ENCODE measurements at places on chromosomes 2 and 18.

DNA sequence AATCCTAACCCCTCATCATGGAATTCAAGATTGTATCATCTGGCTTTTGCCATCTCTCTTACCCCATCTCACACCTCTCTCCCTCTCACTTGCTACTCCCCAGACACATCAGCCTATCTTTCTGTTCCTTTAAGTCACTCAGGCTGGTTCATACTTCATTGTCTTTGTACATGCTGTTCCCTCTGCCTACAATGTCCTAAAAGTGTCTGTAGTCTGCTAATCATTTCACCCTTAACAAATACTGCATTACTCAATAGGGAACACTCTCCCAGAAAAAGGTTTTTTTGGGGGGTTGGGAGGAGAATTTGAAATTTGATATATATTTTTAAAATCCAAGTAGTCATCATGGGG, 146.2 kb upstream of the KLF7 start:
- no peak for DNase-seq

DNA sequence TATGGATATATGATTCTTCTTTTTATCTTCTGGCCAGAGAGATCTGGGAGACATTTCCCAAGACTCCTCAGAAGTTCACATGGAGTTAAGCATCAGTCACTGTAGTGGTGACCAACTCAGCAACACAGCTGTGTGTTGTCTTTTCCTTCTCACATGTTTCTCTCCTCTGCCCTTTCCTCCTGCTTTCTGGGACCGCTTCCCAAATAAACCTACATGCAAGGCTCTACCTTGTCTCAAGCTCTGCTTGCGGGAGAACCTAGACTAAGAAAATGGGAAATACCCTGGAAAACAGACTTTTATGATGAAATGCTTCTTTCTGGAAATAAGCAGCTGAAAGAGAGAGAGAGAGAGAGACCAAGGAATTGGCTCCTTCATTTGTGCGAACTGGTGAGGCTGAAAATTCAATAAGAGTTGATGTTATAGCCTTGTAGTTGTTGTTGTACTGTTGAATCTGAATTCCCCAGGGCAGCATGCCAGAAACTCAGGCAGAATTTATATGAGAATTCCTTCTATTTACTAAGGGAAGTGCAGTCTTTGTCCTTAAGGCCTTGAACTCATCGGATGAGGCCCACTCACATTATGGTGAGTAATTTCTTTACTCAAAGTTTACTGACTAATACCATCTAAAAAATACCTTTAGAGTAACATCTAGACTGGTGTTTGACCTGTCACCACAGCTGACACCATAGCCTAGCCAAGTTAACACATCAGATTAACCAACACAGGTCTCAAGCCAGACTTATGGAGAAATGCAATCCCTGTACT, 22.7 kb upstream of the DSC1 start:
- no peak for DNase-seq

GRCh38 chr2:45942237-45942738, 290.8 kb downstream of the PRKCE start:
- DNase-seq = no peak

- DNase-seq = no peak
Measured at GRCh38 chr2:36330473-36331395, 24.8 kb upstream of the CRIM1 start.

- no peak for DNase-seq
Measured at GRCh38 chr2:62452701-62453454, 53.1 kb downstream of the TMEM17 start.

DNA sequence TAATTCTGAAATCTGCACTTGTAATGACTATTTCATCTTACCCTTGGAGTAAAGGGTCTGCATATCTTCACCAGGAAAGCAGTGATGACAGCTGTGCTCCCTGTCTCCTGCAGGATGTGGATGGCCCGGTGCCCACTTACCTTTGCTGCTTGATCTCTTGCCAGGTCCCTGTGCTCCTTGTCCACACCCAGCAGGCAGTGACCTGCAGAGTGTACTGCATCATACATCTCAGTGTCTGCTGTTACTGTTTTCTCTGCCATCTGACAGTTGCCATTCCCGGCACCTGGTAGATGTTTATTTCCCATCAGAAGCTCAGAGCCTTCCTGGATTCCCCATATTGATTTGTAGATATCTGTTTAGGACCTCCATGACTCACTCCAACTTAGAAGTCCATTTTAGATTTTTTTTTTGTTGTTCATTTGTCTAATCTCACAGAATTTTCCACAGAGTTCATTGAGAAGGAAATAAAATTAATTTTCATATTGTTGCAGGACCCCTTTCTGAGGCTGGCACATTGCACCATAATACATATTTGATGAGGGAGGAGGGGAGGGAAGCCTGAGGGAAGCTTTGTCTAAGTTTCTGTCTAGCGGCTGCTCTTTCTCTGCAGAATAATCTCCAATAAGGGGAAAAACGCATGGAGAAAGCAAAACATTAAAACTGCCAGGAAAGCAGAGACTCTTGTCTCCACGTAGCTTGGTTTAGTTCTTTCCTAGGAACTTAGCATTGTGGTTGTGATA, 697.5 kb upstream of the RAB6C start:
- DNase-seq = no peak

- DNase-seq = no peak
Measured at GRCh38 chr2:9222239-9222892, 15.8 kb downstream of the ASAP2 start.

GRCh38 chr18:30485078-30485477, 557.5 kb downstream of the DSC3 start:
- DNase-seq = no peak

DNA sequence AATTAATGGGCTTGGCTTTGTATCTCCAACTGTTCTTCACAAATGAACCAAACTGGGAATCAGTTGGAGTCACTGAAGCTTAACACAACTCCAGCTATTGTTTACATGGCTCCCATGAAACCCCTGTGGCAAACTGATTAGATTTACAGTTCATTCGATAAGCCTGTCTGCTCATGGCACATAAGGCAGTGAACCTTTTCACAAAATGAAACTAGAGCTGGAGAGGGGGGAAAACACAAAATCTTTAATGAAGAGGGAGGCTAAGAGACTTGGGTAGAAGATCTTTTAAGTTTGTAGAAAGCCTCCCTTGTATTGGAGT, 11.6 kb upstream of the ITGA6 start:
- no peak for DNase-seq

DNA sequence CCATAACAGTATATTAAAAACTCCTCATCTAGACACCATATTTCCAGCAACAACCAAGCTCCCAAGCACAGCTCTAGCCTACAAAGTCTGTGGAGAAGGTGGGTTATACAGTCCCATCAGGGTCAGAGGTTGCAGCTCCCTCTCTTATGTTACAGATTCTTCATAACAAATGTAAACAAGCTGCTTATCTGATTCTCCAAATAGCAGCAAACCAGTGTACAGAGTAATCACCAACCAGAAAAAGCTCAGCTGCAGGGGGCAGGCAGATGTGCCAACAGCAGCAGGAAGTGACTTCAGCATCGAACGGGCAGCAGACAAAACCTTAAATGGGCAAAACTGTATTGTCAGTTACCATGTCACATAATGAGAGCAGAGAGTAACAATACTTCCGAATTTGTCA, 52.9 kb upstream of the NABP1 start:
- DNase-seq = no peak

GRCh38 chr2:62415019-62415431, 91.0 kb downstream of the TMEM17 start:
- DNase-seq = no peak

GRCh38 chr2:17951563-17951962, 73.1 kb downstream of the KCNS3 start:
- no peak for DNase-seq

DNA sequence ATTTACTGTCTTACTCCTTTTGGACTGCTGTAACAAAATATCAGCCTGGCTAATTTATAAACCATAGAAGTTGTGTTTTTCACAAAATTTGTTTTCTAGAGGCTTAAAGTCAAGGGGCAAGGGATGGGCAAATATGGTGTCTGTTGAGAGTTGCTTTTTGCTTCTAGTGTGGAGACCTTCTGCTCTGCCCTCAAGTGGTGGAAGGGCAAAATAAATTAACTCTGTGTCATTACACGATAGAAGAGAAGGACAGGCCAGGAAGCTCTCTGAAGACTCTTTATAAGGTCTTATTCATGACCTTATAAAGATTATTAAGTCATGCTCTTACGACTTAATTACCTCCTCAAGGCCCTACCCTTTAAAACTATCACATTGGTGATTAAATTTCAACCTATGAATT, 181.2 kb upstream of the LRATD1 start:
- DNase-seq = no peak

GRCh38 chr18:3901811-3902210, 451.8 kb downstream of the TGIF1 start:
- DNase-seq = no peak

DNA sequence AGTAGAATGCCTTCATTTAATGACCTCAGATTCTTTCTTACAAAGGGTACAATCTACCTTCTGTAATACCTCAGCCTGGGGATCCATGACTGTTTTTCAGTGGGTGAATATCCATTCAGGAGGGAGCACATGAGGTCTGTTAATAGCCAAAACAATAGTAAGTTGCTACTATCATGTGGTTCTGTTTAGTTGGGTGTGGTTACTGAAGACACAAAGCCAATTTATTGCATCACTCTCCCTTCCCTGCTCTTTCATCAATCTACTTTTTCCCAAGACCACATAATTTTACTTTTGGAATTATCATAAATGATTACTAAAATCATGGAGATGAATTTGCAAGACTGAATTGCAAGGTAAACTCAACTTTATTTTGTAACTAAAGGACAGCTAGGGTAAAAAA, 254.2 kb downstream of the GALNT13 start:
- no peak for DNase-seq

DNA sequence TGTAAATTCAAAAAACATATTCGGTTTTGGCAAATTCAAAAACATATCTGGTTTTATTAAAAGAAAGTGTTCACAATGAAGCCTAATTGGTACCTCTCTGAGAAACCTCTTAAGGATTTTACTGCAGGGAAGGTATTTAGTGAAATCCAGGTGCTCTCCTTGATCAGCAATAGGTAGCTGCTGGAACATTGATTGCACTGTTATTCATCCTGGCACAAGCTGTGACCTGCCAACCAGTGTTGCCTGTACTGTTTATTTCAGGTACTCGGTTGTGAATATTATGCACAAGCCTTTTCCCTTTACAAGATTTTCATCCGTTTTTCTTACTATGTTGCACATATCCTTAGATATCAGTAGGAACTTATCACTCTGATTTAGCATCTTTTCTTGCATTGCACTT, 155.8 kb upstream of the ZEB2 start:
- no peak for DNase-seq

DNA sequence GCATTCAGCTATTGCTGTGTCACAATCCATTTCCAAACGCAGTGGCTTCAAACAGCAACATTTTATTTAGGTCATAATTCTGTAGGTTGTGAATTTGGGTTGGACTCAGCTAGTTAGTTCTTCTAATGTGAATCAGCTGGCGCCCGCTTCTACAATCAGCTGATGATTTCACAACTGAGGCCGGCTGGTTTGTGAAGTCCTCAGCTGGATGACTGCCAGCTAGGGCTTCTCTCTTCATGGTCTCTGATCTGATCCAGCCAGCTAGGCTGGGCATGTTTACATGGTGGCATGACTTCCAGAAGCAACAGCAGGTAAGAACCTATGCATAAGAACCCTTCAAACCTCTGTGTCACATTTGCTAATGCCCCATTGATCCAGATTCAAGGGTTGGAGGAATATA, 172.0 kb downstream of the SLC4A10 start:
- DNase-seq = no peak

DNA sequence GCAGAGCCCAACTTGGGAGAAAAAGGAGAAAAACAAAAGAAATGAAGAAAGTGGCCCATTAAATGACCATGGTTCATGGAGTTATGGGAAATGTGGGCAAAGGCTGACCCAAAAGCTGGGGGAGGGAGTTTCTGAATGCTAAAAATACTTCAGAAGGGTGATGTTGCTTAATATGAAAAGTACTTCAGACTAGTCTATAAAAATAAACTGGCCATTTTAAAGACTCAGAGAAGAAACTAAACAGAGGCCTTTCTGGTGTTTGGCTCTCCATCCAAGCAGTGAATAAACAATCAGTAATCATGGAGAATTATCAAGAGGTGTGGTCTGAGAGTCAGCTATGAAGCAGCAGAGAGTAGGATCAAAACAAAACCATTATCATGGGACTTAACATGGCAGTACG, 160.8 kb upstream of the MAPRE2 start:
- no peak for DNase-seq

- DNase-seq = no peak
Measured at GRCh38 chr2:202815548-202816360, 55.8 kb downstream of the ICA1L start.

DNA sequence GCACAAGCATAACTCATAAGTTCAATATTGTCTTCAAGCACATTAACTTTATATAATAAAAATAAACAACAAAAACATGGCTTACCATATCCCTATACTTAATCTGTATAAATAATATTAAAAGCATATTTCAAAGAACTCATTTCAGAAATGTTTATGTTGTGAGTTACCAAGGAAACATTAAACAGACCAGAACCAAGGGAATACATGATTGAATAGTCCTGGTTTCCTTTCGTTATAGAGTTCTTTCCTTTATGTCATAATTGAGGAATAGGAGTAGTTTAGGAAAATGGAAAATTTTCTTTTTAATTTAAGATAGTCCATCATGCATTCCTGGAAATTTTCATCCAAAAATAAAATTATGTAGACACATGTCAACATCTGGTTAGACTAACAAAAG, 343.0 kb downstream of the ERBB4 start:
- no peak for DNase-seq

GRCh38 chr2:160253440-160254188, 53.5 kb upstream of the ITGB6 start:
- DNase-seq = no peak

GRCh38 chr2:240932724-240933047, 26.6 kb downstream of the CROCC2 start:
- no peak for DNase-seq

DNA sequence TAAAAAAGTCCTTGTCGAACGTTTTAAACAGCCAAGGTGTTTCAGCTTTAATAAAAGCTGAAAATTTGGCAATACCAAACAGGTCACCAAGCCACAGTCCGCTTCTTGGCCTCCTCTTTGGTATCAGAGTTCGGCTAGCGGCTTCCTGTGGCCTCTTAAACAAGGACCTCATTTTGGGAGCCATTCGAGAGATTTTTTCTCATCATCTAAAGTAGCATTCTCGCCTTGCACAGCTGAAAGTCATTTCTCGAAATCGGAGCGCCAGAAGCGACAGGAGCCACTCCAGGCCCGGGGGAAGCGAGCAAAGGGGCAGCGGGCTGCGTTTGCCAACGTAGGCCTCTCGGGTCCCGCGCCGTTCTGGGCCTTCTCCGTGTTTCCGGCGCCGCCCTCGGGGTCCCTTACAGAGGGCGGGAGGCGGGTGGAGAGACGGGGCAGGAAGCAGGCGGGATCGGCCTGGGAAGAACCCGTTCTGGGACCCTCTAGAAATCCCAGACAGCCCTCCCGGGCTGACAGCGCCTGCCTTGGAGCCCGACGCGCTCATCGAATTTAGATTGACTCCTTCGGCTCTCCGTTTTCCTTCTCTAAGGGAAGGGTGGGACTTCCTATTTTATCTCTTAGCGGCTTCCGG, 522 bp upstream of the ZNF407 start:
- DNase-seq = no peak

GRCh38 chr18:39796393-39796792, 2158.6 kb upstream of the PIK3C3 start:
- DNase-seq = peak; percentile 62

GRCh38 chr2:241953324-241953928, 83.9 kb downstream of the RTP5 start:
- DNase-seq = no peak
